Tongue (tissue), 3 donors: ENCODE measurements at places on chromosomes 11 and 22.

DNA sequence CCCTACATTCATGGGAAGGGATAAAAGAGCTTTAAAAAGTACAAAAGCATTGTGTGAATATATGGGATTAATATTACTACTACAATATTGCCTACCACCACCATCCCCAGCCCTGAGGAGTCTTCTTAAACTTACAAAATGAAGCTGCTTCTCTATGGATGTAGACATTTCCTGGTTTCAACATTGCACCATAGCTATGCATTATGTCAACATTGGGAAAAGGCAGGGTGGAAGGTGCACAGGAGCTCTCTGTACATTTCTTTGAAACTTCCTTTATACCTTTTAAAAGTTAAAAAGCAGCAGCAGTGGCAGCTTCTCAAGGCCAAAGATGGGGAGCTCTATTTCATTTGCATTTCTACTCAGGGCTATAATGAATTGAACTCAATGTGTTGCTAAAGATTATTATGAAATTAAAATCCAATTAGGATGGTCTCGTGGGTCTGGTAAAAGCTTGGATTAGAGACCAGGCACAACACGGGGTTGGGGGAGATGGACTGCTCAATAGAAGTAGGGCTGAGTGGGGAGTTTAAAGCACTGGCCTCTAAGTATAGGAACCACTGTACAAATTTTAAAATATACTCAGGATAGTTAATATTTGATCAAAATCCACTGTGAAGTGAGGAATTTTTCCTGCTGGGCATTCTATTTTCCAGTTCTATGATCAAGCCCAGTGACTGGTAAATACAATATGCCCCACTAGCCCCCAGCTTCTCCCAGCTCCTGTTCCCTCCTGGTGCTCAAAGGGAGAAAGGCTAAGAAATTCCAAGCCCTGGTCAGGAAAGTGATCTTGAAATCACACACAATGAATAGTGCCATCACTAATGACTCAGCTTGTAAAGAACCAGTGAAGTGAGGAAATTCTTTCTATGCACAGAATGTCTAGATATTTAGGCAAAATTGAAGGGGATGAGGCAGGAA is 362.7 kb upstream of the CCDC90B start:
- no peak for DNase-seq

DNA sequence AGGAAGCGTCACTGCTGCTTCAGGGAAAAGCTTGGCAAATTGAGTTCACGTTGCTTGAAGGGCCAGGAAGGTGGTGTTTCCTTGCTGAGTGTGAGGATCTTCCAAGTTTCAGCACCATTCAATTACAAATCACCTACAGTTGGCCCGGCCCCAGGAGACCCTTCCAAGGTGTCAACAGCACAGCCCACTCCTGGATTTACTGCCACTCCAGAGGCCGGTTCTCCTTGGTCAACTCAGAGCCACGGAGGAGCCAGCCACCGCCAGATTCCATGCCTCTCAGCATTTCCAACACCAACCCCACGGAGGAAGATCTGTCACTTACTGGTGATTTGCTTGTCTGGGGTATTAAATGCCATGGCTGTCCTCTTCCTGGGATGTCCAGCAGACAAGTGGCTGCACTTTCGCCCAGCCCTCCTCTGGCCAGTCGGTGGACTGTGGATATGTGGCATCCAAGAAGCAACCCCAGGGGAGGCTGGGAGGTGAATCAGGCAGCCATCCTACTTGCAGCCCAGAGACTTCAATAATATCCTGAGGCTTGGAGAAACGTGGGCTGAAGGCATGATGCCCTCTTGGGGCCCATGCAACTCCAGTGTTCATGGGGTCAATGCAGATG is 74.1 kb upstream of the SHANK2 start:
- DNase-seq = no peak

- peak; percentile 82 for DNase-seq
Measured at GRCh38 chr22:50189849-50190181, 4.1 kb downstream of the TRABD start.

- no peak for DNase-seq
Measured at GRCh38 chr11:35935390-35935789, 8.5 kb upstream of the LDLRAD3 start.

DNA sequence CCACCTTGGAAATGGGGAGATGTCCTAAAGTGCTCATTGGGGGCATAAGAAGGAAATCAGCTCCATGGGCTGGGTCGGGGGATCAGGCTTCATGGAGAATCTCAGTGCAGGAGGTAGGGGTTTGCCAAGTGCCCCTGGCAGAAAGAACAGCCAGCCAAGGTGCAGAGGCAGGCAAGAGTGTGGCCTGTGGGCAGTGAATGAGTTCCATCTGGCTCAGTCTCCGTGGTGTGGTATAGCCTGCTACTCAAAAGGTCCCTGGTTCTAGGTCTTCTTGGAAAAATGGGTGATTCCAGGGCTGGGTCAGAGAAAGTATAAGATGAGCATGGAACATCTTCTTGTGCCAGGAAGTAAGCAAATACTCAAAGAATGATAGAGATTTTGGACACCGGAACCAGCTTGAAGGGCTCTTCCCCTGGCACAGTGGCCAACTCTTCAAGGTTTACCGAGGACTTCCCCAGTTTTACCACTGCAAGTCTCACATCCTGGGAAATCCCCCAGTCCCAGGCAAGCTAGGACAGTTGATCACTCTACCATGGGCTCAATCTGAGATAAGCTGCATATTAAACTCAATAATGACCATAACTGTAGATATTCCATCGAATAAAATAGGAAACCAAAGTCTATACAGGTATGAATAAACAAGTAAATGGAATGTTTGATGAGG is 10.6 kb upstream of the ARAP1 start:
- DNase-seq = no peak

GRCh38 chr22:25370322-25370721 is 150.9 kb downstream of the CRYBB2 start:
- DNase-seq = no peak

GRCh38 chr22:21450320-21450831 is 16.8 kb upstream of the TMEM191C start:
- no peak for DNase-seq

DNA sequence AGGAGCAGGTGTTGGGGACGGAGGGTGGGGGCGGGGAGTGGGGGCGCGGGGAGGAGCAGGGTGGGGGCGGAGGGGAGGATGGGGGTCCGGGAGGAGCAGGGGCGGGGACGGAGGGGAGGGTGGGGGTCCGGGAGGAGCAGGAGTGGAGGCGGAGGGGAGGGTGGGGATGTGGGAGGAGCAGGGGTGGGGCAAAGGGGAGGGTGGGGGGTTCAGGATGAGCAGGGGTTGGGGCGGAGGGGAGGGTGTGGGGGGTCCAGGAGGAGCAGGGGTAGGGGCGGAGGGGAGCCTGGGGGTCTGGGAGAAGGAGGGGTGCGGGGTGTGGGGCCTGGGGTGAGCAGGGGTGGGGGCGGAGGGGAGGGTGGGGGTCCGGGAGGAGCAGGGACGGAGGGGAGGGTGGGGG is 17.1 kb downstream of the CRELD2 start:
- DNase-seq = no peak

DNA sequence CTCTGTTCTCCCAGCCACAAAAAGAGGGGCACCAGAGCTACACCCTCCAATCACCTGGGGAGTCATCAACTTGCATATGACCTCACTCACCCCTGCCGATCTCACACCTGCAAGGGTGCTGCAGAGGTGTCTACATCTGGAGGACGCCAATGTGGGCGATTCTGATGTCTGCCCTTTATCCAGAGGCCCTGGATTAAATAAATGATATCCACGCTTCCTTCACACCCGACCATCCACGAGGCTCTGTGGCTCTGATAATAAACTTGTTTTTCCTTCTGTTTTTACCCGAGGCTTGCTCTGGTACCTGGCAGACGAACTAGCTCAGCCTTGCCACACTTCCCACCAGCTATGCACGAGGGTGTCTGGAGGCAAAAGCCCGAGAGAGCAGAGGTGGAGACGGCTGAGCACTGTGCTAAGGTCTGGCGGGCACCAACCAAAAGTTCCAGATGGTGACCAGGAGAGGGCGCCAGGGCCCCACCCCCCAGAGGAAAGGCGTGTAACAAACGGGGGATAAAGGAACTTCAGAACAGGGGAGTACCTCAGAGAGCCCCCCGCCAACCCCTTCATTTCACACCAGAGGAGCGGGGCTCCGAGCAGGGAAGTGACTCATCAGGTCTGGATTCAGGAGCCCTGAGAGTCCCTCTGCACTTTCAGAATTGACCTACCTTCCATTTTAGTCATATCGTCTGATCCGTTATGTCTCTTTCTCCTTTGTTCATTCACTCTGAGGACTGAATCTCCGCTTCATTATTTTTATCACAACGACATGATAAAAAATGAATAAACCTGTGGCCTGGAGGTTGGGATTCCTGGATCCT is 13.5 kb downstream of the SCN3B start:
- peak; percentile 64 for DNase-seq

DNA sequence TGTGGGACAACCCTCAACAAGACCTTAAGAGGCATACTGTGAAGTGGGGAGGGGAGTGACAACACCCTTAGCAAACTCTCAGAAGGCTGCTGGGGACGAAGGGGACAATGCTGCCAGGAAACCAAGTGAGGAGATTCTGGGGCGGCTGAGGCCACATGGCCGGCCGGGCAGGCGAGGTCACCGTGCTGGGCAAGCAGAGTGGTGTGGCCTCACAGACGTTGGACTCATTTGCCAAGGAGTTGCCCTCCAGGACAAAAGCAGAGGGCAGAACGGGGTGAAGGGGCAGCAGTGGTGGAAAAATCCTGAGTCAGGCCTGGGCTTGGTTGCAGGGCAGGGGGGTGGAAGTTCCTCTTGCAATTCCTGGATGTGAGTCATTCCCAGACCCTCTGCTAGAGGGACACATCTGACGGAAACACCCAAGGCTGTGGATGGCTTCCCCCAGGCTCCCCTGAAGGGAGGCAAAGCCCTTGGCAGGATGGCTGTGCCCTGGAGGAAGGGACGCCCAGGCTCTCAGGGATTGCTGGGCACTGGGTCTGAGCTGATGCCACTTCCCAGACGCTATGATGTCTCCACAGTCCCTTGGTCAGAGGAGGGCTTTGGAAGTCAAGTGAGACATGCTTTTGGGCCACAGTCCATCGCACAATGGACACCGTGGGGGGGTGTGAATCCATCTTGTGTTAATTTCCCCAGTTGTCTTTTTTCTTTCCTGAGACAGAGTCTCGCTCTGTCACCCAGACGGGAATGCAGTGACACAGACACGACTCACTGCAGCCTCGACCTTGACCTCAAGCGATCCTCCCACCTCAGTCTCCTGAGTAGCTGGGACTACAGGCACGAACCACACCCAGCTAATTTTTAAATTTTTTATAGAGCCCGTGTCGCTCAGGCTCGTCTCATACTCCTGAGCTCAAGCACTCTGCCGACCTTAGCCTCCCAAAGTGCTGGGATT is 16.2 kb upstream of the SHANK3 start:
- no peak for DNase-seq

DNA sequence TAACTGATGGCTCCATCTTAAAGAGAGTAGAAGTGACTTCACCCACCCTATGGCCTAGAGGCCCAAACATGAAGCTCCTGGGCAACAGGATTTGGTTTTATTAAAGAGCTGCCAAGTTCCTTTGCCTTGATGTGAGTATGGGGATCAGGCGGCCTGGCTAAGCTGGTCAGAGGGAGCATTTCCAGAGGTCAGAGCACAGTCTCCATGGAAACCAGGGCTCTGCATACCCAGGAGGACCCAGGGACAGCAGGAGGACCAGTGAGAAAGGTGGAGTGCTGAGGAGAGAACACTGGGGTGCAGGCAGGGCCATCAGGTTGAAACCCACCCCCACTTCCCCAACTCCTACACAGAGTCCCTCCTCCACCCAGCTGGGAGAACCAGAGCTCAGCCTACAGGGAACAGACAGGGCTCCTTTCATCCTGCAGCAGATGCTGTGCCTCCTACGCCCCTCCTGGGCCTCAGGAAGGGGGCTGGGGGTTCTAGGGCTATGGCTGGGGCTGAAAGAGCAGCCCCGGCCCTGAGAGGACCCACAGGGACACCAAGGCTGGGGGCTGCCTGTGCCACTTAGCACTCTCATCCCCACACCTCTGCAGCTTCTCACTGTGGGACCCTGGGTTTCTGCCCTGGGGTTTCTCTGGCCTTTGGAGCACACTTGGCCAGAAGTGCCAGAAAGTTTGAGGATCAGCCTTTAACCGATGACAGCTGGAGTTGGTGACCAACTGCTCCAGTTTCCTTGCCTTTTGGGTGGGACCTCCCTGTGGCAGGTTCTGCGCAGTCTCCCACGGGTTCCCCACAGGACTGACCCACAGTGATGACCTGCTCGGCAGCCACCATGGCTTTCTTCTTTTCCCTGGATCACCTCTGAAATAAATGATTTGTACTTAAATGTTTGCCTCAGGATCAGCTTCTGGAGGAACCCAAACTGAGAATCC is 13.8 kb upstream of the P2RY6 start:
- no peak for DNase-seq

DNA sequence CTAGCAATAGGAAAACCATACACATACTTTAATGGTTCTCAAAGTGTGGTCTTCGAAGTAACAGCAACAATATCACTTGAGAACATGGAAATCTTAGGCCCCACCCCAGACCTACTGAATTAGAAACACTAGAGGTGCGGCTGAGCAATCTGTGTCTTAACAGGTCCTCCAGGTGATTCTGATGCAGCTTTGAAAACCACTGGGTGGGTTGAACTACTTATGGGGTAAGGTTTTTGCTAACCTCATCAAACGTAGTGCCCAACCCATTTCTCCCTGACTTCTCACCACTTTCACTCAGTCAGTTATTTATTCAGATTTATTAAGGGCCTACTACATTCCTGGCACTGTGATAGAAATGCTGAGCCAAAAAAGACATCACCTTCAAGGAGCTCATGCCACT is 3.7 kb downstream of the MPZL2 start:
- DNase-seq = no peak

GRCh38 chr11:86783661-86784060 is 16.7 kb upstream of the PRSS23 start:
- no peak for DNase-seq

DNA sequence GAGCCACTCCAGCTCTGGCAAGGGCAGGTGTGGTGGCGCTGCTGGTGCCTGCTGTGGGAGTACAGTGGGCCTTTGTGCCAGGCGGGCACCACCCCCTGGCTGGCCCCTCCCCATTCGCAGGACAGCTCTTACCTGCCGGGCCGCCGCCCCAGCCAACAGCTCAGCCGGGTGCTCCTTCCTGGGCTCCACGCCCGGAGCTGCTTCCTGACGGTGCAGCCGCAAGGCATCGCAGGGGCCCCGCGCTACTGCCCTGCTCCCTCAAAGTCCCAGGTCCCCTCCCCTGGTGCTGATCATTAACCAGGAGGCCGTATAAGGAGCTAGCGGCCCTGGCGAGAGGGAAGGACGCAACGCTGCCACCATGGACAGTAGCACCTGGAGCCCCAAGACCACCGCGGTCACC is at the start of gene SLC5A1:
Gene SLC5A1 (plus strand): TSS at position 338 of the 400 bp plus-strand sequence. CDS start 21 bp downstream, at position 359.
- DNase-seq = no peak

DNA sequence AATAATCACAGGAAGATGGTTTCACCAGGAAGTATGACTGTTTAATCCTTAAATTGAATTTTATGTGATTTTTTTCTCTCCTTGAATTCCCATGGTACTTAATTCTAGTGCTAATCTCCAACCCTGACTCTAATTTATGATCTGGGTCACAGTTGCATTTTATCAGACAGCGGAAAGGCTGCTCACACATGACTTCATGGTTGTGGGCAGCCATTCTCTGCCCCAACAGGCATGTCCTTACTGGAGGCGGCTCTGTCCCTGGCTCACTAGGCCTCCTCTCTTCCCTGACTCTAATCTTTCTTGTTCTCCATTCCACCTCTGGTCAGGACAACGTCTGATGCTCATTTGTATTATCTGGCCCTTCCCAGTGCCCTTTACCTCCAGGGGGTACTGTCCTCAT is 184.4 kb downstream of the CHST1 start:
- no peak for DNase-seq

GRCh38 chr11:9057888-9058287 is 33.5 kb downstream of the SCUBE2 start:
- DNase-seq = no peak
